ENCODE measurements at places on chromosomes 13 and 19.

- no peak for DNase-seq
These were observed 8.7 kb upstream of the TNFSF14 start for GRCh38 chr19:6678690-6679109.

DNA sequence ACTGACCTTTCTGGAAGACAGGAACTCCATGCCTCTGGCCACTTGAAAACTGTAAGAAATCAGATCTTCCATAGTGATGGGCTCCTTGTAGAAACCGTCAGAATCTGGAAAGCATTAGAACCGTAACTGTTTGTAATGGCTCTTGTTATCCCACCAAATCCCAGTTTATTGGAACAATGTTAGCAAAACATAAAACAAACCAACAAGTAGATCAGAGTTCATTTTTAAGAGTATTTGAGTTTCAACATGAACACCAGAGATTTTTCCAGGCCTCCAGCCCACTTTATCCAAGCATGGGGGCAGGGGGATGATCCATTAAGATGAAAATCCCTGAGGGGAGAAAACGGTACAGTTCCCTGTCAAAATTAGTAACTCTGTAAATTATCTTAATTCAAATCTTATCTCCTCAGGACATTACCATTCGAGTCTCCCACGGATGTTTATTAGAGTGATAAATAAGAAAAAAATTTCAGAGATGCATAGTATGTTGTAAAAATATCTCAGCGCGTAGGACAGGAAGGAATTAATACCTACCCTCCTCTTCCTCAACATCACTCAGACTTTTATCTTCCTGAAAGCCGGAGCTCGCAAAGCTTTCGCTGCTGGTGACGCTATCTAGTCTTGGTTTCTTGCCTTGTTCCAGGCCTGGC, 172.5 kb downstream of the FLT1 start:
- DNase-seq, result no peak

GRCh38 chr19:1992759-1993260, 22.7 kb downstream of the BTBD2 start:
- no peak for DNase-seq

GRCh38 chr13:58806401-58806800, 1174.9 kb downstream of the PCDH17 start:
- no peak for DNase-seq

- no peak for DNase-seq
These were observed 15.5 kb downstream of the PGLS start for GRCh38 chr19:17526922-17527321.

DNA sequence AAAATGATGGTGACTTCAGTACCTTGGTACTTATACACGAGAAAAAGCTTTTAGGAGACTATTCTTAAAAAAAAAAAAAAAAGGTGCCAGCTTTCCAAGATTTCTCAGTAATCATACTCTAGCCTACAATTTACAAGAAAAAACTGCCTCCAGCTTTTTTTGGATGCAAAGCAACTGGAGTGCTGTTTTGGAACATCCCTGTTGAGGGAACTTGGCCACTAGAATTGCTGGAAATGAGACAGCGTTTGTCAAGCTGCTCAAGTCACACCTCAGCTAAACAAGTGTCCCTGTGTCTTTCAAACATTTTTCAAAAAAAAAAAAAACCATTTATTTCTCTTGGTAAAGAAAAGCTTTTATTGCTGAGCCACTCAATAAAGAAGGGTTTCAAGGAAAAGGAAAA, 413.1 kb upstream of the ARGLU1 start:
- DNase-seq, result peak; percentile 22

- no peak for DNase-seq
These were observed 69.1 kb upstream of the POSTN start for GRCh38 chr13:37667702-37668101.

GRCh38 chr13:50932091-50932490, 22.5 kb downstream of the RNASEH2B start:
- DNase-seq, result no peak

DNA sequence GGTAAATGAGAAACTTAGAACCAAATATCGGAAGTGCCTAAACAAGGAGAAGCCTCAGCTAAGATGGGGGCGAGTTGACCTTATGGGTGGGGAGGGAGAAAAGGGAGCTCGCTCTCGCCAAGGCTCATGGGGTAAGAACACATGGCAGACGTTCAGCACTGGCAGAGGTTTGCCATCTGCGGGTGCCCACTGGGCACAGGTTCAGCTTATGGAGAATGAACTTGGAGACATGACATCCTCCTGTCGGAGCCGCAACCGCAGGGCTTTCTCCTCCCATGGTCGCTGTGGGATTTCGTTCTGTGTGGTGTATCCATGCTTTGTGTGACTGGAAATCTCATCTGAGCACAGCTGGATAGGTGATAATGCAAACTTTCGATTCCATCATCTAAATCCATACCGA, 36.1 kb upstream of the PEPD start:
- DNase-seq, result no peak

GRCh38 chr13:50701469-50701868, 142.0 kb downstream of the DLEU7 start:
- DNase-seq, result no peak

GRCh38 chr13:83929157-83929556, 46.9 kb upstream of the SLITRK1 start:
- DNase-seq, result no peak

GRCh38 chr13:25170554-25171111, 1.5 kb downstream of the AMER2 start:
- DNase-seq, result no peak

- DNase-seq, result peak; percentile 92
These were observed 11.3 kb downstream of the PRKCSH start for GRCh38 chr19:11446652-11447301.

DNA sequence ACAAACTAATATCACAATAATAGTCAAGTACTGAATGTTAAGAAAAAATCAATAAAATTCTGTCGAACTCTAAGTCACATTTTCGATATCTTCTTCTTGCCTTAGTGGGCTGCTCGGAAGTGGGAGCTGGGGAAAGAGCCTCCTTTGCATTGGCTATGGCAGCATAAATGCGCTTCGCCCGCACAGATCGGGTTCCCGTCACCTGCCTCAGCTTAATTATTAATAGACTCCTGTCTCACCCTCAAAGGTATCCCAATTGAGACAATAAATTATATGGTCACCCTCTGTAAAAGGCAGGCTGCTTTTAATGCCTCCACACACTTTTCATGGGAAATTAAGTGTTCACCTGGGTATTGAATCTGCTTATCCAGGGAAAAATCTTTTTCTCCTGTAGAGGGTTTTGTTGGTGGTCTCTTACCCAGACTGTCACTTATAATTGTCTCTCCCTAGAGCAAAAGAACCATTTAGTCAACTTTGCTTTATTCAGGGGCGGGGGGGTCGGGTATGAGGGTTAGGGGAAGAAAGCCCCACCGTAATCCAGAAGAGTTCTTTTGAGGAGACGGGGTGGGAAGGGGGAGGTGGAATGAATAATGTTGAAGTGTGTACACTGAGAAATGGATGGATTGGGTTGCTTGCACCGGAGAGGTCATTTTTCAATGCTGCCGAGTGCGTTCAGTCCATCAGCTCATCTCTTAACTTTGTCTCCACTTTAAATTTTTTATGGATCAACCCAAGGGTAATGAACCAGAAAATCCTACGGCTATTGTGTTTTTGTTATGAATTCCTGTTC, 682.6 kb upstream of the SGCG start:
- DNase-seq, result no peak

GRCh38 chr13:114144606-114145244, 12.3 kb upstream of the RASA3 start:
- no peak for DNase-seq

DNA sequence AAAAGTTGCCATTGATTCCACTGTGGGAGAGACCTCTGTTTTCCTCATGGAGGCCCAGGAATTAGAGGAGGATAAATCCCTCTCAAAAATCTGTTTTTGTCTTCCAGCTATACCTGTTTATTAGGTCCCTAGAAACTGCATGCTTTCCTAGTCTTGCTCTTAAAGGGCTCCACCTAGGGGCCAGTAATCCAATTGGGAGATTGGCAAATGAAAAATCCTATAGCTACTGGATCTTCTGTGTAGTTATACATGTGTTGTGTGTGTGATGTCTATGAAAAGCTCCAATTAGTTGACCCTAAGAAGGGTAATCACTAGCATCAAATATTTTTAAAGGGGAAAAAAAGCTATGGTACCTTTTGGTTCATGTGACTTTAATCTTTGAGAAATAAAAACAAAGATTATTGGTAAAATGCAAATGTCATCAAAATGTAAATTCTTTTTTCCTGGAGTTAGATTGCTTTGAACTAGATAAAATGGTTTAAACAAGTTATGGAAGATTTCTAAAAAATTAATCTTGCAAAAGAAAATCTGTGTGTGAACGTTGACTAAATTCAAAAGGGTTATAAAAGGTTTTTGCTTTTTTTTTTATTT, 63.4 kb upstream of the C1QTNF9B start:
- DNase-seq, result peak; percentile 79

- no peak for DNase-seq
These were observed 20.7 kb downstream of the LYPD3 start for GRCh38 chr19:43444531-43445287.

DNA sequence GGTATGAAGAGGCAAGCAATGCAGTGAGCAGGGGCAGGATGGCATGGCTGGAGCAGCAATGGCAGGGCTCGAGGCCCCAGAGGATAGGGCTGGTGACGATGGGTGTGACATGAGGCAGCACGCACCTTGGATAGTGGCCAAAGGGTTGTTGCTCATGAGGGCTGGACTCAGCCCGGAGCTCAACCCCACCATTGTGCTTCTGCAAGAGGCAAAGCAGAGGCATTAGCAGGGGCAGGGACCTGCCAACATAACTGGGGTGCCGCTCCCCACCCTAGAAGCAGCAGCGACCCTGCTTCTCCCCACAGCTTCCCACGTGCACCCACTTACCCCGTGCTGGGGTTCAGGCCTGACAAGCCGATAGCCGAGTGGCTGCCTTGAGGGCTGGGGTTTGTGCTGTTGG, 15.8 kb downstream of the ZNF574 start:
- DNase-seq, result no peak

GRCh38 chr13:24247016-24247415, 62.4 kb upstream of the C1QTNF9 start:
- no peak for DNase-seq

DNA sequence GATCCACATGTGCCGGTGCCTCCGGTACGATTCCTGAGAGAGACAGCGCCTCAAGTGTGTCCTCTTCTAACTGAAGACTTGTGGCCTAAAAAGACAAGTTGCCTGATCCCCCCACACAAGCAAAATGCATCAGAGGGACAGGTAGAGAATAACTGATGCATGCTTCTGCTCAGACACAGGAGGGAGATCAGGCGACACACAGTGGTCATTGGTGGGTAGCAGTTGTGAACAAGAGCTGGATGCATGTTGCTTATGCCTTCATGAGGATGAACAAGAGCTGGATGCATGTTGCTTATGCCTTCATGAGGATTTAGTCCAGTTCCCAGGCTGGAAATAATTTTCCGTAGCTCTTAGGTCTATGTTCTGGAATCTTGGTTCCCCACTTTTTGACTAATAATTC, 505.6 kb downstream of the MYO16 start:
- no peak for DNase-seq

DNA sequence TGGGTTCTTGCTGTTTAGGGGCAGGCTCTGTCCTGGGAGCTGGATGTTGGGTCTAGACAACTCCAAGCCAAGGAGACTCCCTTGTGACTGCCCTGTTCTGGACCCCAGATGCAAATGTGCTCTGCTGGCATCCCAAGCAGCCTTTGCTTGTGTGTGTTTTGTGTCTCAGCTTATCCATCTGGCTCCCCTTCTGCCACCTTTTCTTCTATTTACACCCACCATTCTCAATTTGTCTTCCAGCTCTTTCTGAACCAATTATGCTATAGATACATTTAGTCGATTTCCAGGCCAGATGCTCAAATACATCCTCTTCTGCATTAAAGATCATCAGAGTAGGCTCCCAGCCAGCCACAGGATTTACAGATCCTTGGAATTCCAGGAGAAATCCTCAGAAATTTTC, 115.0 kb upstream of the SLC7A1 start:
- DNase-seq, result no peak

GRCh38 chr13:48528720-48529119, 4.2 kb downstream of the RCBTB2 start:
- DNase-seq, result no peak

DNA sequence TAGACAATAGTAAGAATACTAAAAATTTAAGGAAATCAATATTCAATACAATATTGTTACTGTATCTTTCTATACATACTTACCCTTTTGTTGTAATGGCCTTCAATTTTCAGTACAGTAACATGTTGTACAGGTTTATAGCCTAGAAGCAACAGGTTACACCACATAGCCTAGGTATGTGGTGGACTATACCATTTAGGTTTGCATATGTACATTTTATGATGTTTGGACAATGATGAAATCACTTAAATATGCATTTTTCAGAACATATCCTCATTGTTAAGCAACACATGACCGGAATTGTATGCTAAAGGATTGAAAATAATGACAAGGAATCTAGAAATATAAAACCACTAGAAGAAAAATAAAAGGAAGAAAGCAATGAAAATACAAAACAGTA, 611.4 kb downstream of the DACH1 start:
- no peak for DNase-seq

DNA sequence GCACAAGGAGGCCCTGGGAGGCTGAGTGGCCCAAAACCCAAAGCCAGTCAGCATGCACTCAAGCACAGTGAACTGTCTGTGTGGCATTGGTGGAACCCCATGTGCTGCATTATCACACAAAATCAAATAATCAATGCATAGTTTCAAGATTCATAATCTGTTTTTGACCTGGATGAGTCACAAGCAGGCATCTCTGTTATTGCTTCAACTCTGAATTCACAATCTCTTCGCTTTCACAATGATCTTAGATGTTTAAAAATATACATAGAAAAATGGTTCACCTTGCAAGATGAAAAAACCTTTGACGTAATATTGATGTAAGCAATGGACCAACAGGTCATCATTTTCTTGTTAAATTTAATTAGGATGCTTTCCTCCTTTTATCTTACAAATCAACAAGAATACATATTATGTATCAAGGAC, 455.4 kb downstream of the IRS2 start:
- no peak for DNase-seq

DNA sequence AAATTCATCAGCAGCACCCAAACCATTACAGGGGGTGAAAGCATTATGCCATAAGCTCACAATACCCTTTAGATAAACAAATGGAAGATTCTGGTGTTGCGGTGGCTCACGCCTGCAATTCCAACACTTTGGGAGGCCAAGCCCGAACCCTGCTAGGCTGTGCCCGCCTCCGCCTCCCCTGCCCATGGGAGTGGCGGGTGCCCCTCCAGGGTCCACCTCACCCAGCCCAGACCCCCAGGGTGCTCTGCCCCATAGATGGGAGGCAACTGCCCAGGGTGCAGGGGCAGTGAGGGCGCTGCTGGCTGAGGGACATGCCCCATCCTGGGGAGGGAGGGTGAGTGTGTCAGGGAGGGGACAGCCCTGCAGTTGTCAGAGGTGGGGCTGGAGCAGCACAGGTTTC, 10.0 kb upstream of the SIGLECL1 start:
- DNase-seq, result no peak

GRCh38 chr13:113731192-113732175, 27.5 kb upstream of the TMEM255B start:
- DNase-seq, result no peak

DNA sequence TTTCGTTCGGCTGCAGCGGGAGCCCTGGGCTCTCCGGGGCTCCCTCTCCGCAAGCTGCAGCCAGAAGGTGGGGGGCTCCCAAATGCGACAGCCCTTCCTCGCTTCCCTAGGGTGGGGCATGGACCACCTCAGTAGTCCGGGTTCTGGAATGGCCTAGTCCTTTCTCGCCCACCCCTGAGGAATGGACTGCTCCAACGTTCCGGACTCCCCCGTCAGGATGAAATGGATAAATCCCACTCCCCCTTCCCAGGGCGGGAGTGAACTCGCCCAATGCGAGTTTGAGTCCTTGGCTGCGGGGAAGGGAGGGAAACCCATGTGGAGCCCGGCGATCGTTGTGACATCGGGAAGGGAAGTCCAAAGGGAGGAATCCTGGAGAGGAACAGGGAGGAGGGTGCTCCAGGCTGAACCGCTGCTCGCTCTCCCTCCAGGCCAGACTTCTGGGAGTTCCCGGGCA, 5.5 kb downstream of the HRC start:
- peak; percentile 77 for DNase-seq
